Activated CD8-positive, alpha-beta memory T cell treated with anti-CD3 and anti-CD28 coated beads, Interleukin-2, amount 50 U/mL, for 48 hours (primary cell): ENCODE measurements at places on chromosomes 13 and 19.

- DNase-seq, result no peak
Measured at GRCh38 chr13:108213946-108214345, 1.4 kb downstream of the LIG4 start.

- no peak for DNase-seq
Measured at GRCh38 chr13:24644036-24644435, 36.2 kb upstream of the ATP12A start.

GRCh38 chr19:33492090-33492489 is 29.5 kb downstream of the PEPD start:
- DNase-seq, result no peak

- DNase-seq, result no peak
Measured at GRCh38 chr13:79392882-79393563, 13.0 kb downstream of the RBM26 start.

- no peak for DNase-seq
Measured at GRCh38 chr13:59354665-59355369, 808.9 kb downstream of the DIAPH3 start.

DNA sequence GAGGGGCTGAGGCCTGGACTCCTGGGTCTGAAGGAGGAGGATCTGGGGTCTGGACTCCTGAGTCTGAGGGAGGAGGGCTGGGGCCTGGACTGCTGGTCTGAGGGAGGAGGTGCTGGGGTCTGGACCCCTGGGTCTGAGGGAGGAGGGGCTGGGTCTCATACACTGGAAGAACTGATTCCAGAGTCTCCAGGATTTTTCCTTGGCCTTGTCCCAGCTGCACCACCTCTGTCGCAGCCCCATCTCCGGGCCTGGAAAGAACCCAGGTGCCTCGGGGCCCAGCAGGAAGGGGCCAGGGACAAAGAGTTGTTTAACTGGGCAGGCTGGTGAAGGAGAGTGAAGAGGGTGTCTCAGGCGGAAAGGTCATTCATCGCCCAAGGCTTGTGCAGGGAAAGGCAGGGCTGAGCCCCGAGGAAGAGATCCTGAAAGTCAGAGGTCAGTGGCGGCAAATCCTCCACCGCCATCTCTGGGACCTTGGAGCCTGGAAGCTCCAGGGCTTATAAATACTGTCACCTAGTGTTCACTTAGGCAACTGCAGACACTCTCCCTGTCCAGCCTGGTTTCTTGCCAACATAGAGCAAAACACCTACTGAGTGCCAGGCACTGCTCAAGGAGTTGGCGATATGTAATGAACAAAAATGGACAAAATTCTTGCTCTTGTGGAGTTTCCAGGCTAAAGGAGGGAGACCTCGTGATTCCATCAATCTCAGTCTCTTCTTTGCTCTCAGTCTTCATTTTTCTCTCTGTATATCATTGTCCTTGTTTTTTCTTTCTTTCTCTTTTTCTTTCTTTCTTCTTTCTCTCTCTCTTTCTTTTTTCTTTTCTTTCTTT is 4.4 kb upstream of the KCNN4 start:
- DNase-seq, result peak; percentile 71

DNA sequence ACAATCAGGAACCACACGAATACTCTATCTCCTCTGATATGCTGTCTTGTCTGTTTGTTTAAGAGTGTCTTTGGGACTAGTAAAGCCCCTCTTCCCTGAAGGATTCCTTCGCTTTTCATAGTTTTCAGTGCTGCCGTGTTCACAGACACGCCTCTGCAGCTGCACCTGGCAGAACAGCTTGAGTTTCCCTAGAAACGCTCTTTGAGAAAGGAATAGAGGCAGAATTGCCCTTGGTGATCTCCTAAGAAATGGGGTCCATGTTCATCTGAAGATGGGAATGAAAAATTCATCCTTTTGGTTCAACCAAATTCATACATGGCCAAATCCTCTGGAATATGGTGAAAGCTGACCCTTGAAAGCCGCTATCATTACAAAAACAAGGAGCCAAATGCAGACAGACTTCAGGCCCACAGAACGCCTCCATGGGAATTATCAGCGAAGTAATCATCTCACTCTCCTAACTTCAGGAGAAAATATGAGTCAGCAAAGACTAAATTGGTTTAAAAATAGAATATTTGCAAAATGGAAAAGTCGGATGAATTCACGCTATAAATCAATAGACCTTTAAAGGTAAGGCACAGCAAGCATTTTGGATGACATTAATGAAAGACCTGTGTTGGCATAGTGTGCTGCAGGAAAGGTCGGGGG is 5.5 kb downstream of the SACS start:
- no peak for DNase-seq

GRCh38 chr13:113967206-113967720 is 6.6 kb downstream of the C13orf46 start:
- DNase-seq, result no peak

DNA sequence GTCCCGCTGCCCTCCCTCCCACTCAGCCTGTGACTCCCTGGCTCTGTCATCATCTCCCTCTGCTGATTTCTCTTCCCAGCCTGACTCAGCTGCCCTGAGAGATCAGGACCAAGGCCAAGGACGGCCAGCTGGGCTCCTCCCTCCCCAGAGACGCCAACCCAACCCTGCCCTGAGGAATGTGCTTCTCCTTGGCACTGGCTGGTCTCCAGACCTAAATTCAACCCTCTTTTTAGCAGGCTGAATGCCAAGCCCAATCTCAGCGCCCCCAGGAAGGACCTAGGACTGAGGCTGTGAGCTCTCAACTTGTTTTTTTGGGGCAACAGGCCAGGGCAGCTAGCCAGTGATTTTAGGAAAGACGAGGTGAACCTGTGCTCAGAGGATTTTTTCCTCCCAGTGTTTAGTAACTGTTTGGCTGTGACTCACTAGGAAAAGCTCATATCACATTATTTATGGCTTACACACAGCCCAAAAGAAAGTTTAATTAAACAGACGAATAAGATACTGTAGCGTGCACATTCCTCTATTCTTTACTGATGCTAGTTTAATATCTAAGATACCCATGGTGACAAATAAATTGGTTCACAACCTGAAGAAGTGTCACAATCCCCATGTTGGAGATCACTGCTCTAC is 7.4 kb upstream of the IGFL1 start:
- no peak for DNase-seq

GRCh38 chr13:21043898-21044297 is 17.5 kb downstream of the LATS2 start:
- no peak for DNase-seq
